Panc1 (cell line): ENCODE measurements at places on chromosomes 4 and X.

- no peak for DNase-seq
- no peaks in the 10 kb centered on the region for H3K36me3 ChIP-seq
- no peak overlapping the region for H3K27ac ChIP-seq
- no peaks in the 10 kb centered on the region for H3K27me3 ChIP-seq
Observed at GRCh38 chrX:15465347-15465746, 27.8 kb downstream of the PIR start.

GRCh38 chr4:168694667-168695066, 197.8 kb downstream of the PALLD start:
- no peak overlapping the region for H3K4me3 ChIP-seq
- H3K27me3 ChIP-seq = no peaks in the 10 kb centered on the region
- DNase-seq = no peak
- no peaks in the 10 kb centered on the region; the same call in 1 of the 2 replicates for H3K4me1 ChIP-seq

GRCh38 chrX:153533091-153533490, 15.6 kb downstream of the ATP2B3 start:
- no peak overlapping the region for H3K27ac ChIP-seq
- H3K27me3 ChIP-seq = no peaks in the 10 kb centered on the region
- H3K4me3 ChIP-seq = no peak overlapping the region
- no peak for DNase-seq
- no peaks in the 10 kb centered on the region for H3K36me3 ChIP-seq

DNA sequence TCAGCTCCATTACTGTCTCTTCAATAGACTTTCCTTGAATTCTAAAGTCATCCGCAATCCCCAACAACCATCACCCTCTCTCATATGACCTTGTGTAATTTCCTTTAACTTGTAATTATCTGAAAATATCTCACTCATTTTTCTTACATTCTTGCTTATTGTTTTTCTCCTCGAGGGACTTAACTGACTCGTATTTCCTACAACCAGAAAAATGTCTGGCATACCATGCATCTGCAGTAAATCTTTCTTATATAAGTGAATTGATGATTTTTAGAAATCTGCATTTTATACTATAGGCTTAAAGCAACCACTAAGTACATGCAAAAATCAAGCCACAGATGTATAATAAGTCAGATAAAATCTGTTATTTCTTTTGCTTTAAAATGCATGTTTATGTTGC, 276.7 kb downstream of the UNC5C start:
- H3K27me3 ChIP-seq = no peaks in the 10 kb centered on the region
- H3K4me3 ChIP-seq = no peak overlapping the region
- H3K36me3 ChIP-seq = no peaks in the 10 kb centered on the region; the same call in 1 of the 2 replicates
- H3K4me1 ChIP-seq = no peaks in the 10 kb centered on the region
- H3K27ac ChIP-seq = no peak overlapping the region

DNA sequence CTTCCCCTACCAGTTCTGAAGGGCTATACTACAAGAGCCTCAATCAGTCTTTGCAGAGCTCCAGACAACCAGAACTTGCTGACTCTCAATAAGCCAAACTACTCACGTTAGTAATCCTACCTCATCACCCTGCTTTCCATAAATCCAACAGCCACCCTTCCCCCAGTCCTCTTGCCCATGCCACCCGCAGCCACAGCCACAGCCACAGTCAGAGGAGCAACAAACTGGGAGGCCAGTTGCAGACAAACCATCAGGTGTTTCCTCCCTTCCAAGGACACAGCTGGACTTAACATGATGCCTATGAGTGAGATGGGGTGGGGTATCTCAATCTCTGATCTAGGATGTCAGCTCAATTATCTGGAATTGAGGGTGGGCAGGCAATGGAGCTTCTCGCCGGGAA, 1.0 kb downstream of the GABRA3 start:
- DNase-seq = no peak
- no peak overlapping the region for H3K4me3 ChIP-seq
- no peak overlapping the region for H3K27ac ChIP-seq

DNA sequence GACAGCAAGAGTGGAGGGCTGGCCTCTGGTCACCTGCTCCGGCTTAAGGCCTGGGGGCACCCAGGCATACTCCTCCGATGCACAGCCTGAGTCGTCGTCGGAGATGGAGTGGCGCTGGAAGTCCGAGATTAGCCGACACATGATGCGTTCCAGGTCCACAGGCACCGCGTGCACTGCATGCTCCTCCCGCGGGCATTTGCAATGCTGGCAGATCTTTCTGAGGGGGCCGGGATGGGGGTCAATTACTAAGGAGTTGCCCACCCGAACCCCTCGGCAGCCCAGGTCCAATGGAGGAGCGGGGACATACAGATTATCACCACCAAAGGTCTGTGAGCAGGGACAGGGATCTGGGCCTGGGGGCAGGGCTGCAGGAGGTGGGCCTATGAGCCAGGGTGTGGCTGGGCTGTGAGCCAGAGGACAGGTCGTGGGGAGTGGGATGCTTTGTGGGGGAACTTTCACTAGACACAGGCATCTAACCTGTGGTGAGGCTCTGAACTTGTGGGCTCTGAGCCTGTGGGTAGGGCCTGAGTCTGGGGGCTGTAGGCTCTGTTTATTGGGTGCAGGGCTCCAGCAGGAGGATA, 2.4 kb downstream of the PRICKLE3 start:
- no peaks in the 10 kb centered on the region for H3K36me3 ChIP-seq
- no peaks in the 10 kb centered on the region for H3K27me3 ChIP-seq
- H3K27ac ChIP-seq = 0 out of 2 replicates have a peak overlapping the region, but pooled peaks have one; percentile 57

DNA sequence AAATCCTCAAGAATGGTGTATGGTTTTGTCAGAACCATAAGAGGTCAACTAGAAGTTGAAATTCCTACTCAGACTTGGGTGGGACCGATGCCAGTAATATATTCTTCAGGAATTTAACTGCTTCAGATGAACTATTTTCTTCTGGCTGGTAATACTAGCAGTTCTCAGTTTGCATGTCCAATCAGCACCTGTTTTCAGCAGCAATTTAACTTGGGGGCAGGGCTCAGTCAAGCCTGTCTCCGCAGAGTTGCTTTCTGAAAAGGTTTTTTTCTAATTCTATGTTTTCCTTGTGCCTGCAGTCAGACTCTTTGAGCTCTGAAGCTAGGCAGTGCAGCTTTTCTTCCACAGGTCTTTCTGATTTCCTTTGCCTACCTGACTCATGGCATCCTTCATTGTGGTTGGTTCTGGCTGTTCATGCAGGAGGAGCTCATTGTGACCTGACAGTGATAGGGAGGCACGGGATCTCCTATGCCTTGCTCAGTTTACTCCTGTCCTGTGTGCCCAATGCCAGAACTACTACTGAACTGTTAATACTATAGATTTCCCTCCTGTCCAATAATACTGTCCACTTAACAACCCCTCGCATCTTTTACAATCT, 17.3 kb upstream of the FMR1 start:
- H3K4me1 ChIP-seq = no peaks in the 10 kb centered on the region
- no peak overlapping the region for H3K27ac ChIP-seq
- no peaks in the 10 kb centered on the region for H3K36me3 ChIP-seq
- no peak for DNase-seq

GRCh38 chr4:125008676-125009075, 296.1 kb upstream of the ANKRD50 start:
- no peaks in the 10 kb centered on the region for H3K4me1 ChIP-seq
- no peak overlapping the region for H3K4me3 ChIP-seq
- H3K27me3 ChIP-seq = no peaks in the 10 kb centered on the region
- no peak overlapping the region for H3K27ac ChIP-seq
- no peak for DNase-seq
- no peaks in the 10 kb centered on the region for H3K36me3 ChIP-seq

GRCh38 chr4:48668254-48669017, 111.6 kb downstream of the FRYL start:
- no peaks in the 10 kb centered on the region for H3K4me1 ChIP-seq
- H3K4me3 ChIP-seq = no peak overlapping the region
- no peak overlapping the region for H3K27ac ChIP-seq
- no peaks in the 10 kb centered on the region for H3K27me3 ChIP-seq
- DNase-seq = no peak

- H3K36me3 ChIP-seq = no peaks in the 10 kb centered on the region
- no peak overlapping the region for H3K4me3 ChIP-seq
- H3K27me3 ChIP-seq = no peaks in the 10 kb centered on the region
- H3K27ac ChIP-seq = no peak overlapping the region
Observed at GRCh38 chr4:186058253-186058979, 10.5 kb upstream of the TLR3 start.

DNA sequence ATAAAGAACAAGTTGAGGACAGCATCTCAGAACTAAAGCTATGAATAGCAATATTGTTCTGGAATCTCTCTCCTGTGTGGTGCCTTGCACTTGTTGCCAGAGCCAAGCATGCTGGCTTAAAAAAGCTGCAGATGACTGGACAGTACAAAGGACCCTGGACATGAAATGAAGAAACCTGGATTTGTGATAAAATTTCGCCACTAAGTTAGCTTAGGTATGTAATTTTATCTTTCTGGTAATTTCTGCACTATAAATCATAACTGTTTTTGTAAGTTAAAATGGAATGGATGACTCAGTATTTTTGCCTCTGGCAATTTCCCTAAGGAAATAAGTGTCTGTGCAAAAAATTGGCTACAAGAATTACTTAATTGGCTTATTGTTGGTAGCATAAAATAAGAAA, 317.2 kb downstream of the CAMK2D start:
- no peak overlapping the region for H3K27ac ChIP-seq
- no peak overlapping the region for H3K4me3 ChIP-seq
- DNase-seq = no peak
- H3K27me3 ChIP-seq = no peaks in the 10 kb centered on the region

- no peaks in the 10 kb centered on the region for H3K36me3 ChIP-seq
- no peaks in the 10 kb centered on the region for H3K27me3 ChIP-seq
- no peak overlapping the region for H3K27ac ChIP-seq
- no peak for DNase-seq
- H3K4me3 ChIP-seq = no peak overlapping the region
- H3K4me1 ChIP-seq = no peaks in the 10 kb centered on the region
Observed at GRCh38 chr4:34181891-34182290, 2062.4 kb downstream of the ARAP2 start.

DNA sequence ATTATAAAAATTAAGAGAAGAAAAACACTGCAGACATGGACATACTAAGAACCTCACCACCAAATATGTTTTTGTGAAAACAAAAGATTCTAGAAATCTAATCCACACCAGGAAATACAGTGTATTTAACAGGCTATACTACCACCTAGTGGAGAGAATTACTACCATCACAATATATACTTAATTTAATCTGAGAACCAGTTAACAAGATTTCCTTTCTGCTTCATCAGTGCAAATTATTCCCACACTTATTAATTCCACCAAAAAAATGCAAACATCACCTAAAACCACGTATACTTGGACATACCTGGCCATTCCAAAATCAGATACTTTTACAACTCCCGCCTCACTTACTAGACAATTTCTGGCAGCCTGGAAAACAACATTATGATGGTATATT, 7.0 kb upstream of the TXK start:
- no peak for DNase-seq
- no peaks in the 10 kb centered on the region; the same call in 1 of the 2 replicates for H3K36me3 ChIP-seq
- no peak overlapping the region for H3K27ac ChIP-seq
- H3K4me3 ChIP-seq = no peak overlapping the region
- H3K4me1 ChIP-seq = no peaks in the 10 kb centered on the region

- H3K27me3 ChIP-seq = no peaks in the 10 kb centered on the region
- H3K27ac ChIP-seq = no peak overlapping the region
- DNase-seq = no peak
- no peaks in the 10 kb centered on the region for H3K36me3 ChIP-seq
- H3K4me3 ChIP-seq = no peak overlapping the region
Observed at GRCh38 chr4:72375073-72375736, 193.8 kb downstream of the ADAMTS3 start.

GRCh38 chr4:150970685-150971151, 44.4 kb downstream of the LRBA start:
- H3K27ac ChIP-seq = no peak overlapping the region
- peaks cover 8% of the 10 kb centered on the region for H3K4me1 ChIP-seq
- no peak for DNase-seq

GRCh38 chr4:83284193-83285054, at the start of gene COQ2:
COQ2 (minus strand) TSS chr4:83284798; CDS start chr4:83284764, 34 bp downstream.
- H3K27me3 ChIP-seq = no peaks in the 10 kb centered on the region
- H3K4me3 ChIP-seq = peak within 1 kb of the TSS; percentile 61
- DNase-seq = peak; percentile 60
- H3K4me1 ChIP-seq = peaks cover 32% of the 10 kb centered on the region
- no peaks in the 10 kb centered on the region; the same call in 1 of the 2 replicates for H3K36me3 ChIP-seq
- H3K27ac ChIP-seq = peak within 1 kb of the TSS; percentile 98

DNA sequence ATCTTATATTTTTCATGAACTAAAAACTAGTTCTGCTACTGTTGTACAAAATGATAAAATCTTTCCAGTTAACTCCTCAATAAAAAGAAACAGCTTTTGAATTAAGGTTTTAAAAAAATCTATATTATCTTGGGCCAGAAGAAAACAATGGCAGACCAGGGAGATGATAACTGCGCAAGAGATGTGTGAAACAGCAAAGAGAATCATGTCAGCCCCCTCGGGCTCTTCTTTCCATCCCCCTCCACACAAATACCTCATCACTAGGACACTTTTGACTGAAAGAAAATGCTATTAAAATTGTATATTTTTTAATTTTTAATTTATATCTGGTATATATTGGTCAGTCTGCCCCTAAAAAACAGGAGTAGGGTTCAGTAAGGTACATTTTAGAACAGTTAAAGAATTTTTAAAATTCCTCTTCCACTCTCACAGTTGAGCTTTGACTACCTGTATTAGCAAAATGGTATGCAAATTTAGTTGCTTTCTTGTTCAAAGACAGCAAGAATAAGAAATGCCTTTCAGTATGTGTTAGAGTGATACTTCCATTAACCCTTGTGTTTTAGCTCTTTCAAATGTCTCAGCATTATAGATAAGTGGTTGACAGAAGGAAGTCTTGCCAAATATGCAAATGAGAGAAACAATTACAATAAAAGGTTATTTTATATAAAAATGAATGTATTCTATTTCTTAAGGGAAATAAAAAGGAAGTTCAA, 36.4 kb upstream of the LCORL start:
- no peaks in the 10 kb centered on the region for H3K36me3 ChIP-seq
- no peak for DNase-seq
- H3K4me1 ChIP-seq = no peaks in the 10 kb centered on the region
- H3K27ac ChIP-seq = no peak overlapping the region
- no peaks in the 10 kb centered on the region; the same call in 1 of the 2 replicates for H3K27me3 ChIP-seq

DNA sequence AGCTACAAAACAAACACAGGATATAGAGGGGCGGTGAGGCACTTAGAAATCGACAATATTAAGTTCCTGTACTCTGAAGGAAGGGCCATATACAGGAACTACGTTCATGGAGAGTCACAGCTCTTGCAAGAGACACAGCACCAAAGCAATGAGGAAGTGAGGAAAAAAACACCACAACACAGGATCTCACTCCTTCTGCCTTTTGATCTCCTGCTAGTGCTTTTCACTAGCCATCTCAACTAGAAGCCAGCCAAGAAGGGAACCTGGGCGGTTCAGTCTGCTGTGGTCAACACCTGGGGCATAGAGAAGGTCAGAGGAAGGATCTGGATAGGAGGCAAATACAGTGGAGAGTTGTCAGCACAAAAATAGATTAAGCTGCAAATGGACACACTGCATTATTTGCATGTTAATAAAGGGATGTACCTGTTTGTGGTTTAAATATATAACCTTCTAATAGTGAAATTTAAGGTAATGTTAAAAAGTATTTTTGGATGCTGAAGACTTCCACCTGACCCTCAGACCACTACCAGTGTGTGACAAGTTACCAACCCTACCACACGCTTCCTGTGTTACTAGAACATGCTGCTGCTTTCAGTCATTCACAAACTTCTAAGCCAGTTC, 104.6 kb downstream of the DTHD1 start:
- H3K4me3 ChIP-seq = no peak overlapping the region
- no peaks in the 10 kb centered on the region for H3K4me1 ChIP-seq
- no peaks in the 10 kb centered on the region for H3K27me3 ChIP-seq
- no peak for DNase-seq

GRCh38 chr4:142721187-142721586, 124.9 kb downstream of the INPP4B start:
- no peaks in the 10 kb centered on the region for H3K36me3 ChIP-seq
- no peak for DNase-seq
- no peaks in the 10 kb centered on the region for H3K27me3 ChIP-seq
- H3K27ac ChIP-seq = no peak overlapping the region
